Stimulated activated CD4-positive, alpha-beta T cell treated with anti-CD3 and anti-CD28 coated beads, Interleukin-15, amount 100 ng/mL, for 1 hour (primary cell): ENCODE measurements at places on chromosomes 1 and 21.

DNA sequence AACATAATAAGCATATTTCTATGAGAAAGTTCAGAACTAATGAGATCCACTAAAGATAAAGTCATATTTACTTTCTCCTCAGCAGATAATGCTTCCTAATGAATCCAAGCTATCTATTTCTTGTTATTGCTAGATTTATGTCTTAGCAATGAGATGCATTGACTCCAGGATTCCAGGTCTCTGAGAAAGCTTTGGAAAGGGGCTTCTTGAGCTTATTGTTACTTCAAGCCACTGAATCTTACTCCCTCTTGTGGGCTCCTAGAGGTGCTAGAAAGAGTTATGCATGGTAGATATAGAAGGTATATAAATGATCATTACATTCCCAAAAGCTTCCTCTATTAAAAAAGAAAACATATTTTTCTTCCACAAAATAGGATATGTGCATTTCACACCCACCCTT, 246.4 kb upstream of the ADAMTS5 start:
- DNase-seq = no peak

- no peak for DNase-seq
Measured at GRCh38 chr1:48817505-48818114, 40.9 kb upstream of the BEND5 start.

DNA sequence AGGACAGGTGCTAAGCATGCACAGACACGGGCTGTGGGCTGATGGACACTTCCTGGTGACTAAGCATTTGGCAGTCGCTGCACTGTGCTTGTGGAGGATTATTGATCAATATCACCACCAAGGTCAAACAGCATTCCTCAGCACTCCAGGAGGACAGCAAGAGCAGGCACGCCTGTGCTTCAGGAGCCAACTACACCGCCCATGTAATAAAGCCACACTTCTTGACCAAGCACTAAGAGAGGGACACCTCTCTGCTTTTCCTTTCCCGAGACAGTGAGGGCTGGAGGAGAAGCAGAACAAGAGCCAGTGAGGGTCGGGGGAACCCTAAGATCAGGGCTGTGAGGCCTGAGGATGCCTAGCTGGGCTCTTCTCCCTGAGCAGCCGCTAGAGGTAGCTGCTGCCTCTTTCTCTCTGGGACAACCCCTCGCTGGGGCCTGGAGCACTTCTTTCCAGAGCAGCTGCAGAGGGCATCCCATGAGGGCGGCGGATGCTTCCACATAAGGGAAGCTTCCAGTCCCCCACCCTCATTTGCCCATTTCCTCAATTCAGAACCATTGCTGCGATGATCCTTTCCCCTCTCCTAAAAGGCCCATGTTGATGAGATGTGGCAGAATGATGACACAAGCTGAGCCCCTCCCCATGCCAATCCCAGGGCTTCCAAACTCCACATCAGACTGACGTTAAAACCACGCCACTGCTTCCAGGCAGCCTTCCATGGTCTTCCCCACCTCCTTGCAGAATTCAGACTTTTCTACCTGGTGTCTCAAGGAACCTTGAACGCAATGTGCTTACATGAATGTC, 19.1 kb downstream of the RAB7B start:
- DNase-seq = no peak

DNA sequence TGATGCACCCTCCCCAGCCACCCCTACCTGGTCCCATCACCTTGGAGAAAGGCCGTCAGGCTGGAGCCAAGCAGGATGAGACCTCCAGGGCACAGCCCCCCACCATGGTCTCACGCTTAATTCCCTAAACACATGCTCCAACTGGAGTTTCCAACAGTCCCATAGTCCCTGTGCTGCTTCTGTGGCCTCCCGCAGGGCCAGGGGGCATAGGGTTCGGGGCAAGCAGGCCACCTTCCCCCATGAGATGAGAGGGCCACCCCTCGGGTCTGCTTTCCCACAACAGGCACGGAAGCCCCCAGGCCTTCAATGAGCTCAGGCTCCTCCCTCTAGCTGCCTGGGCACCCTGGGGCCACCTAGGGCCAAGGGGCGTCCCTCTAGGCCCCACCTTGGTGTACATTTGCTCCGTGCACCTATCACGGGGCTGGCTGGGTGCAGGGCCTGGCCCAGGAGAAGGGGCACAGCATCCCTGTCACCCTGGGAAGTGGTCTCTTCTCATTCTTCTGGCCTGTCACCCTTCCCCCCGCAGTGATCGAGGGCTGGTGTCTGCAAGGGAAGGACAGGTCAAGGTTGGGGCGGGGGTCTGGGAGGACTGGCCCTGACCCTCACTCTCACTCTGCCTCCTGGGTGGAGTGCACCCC, 42.4 kb downstream of the TRIM11 start:
- DNase-seq = no peak

DNA sequence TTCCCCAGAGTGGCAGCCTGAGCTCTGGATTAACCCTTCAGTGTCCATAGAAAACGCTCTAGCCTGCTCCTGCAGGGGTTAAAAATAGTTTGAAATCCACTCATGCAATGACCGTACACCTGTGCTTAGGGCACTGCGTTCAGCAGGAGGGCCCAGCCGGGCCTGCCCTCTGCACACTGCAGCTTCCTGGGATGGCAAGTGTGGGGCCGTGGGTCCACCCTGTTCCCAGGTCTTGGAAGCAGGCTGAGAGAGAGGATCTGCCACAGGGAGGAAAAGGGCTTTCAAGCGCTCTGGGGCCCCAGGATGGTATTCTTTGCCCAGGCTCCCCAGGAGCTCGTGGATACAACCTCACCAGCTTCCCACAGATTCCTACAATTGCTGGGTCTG, 1.5 kb upstream of the S100B start:
- DNase-seq = no peak

- DNase-seq = peak; percentile 80
Measured at GRCh38 chr1:206864939-206865671, at the start of gene IL20. Gene IL20, plus strand, starts transcription at chr1:206865623. Its CDS starts 230 bp downstream, at chr1:206865853.

- no peak for DNase-seq
Measured at GRCh38 chr21:30714456-30714855, 4.1 kb downstream of the KRTAP21-3 start.

GRCh38 chr1:247390996-247391395, 25.0 kb upstream of the NLRP3 start:
- no peak for DNase-seq

DNA sequence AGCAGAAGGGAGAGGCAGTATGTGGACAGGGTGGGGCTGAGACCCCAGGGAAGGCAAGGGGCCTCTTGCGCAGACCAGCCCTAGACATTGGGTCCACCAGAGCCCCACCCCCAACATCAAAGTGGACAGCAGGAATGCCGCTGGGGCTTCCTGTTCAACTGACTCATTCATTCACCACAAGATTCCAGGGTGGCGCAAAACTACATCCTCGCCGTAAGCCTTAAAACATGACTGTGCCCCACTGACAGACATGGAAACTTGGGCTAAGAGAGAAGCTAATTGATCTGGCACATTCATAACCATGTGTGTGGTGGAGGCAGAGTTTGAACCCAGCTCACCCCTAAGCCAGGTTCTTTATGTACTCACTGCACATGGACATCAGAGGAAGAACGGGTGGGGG, 14.0 kb downstream of the COL16A1 start:
- DNase-seq = no peak

DNA sequence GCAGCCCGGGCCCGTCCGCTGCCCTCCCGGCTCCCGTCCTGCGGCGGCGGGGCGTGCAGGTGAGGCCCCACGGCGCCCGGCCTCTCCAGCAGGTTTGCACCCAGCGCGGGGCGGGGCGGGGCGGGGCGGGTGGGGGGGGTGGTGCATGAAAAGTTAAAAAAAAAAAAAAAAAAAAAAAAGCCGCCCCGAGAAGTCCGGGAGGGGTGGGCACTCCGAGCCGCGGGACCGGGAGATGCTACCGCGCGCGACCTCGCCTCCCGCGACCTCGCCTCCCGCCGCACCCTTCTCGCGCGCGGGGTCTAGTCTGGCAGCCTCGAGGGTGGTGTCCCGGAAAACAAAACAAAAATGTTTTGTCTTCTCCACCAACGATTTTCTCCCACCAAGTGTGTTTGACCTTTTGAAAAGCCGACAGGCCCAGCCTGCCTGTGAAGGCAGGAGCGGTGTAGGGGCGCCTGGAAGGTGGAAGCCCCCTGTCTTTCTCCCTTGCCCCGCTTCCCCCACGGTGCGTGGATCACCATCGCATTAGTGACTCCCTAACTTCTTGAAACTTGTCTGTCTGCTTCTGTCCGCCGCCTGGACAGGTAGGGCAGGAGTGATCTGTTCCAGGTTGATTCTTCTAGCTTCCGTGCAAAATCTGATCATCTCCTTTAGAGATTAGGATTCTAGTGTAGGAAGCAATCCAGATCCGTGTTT, 569 bp downstream of the RCAN3 start:
- no peak for DNase-seq

DNA sequence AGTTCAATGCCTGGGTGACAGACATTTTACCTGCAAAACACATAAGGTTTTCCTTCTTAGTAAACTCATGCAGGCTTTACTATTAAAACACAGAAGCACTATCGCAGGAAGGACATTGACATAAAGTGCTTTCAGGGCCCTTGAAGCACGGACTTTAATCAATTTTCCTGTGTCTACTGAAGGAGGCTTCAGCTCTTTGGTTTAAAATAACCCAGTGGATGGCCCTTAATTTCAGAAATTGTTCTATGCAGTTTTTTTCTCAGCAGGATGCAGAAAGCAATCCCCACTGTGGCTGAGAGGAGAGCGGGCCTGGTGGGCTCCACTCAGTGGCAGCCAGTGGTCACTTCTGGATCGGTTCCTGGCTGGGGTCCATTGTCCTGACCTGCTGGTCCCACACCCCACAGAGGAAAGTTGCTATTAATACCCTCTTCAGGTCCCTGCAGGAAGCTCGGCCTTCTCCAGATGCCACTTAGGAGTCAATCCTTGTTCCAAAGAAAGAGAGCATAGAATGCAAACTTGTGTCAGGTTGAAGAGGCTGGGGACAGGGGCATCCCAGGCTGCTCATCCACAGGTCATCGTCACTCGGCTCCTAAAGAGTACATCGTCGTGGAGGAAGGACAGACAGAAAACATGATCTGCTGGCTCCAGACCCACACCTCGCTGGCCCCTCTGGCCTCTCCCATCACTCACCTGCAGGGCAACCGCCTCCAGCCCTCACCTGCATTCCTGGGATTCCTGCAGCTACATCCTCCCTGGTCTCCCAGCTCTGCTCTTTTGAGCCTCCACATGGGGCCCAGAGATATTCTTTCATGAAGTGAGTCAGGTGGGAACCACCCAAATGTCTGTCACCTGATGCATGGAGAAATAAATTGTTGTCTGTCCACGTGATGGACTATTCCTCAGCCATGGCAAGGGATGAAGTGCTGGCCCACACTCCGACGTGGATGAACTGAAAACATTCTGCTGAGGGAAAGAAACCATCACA, 153.1 kb downstream of the PSMG1 start:
- no peak for DNase-seq

GRCh38 chr1:227166559-227166958, 151.7 kb downstream of the CDC42BPA start:
- DNase-seq = no peak

GRCh38 chr1:107414550-107414949, 273.7 kb downstream of the NTNG1 start:
- DNase-seq = no peak

GRCh38 chr1:245956225-245956624, 550.9 kb downstream of the SMYD3 start:
- no peak for DNase-seq

- no peak for DNase-seq
Measured at GRCh38 chr1:228452194-228453021, 34.8 kb upstream of the RNF187 start.

DNA sequence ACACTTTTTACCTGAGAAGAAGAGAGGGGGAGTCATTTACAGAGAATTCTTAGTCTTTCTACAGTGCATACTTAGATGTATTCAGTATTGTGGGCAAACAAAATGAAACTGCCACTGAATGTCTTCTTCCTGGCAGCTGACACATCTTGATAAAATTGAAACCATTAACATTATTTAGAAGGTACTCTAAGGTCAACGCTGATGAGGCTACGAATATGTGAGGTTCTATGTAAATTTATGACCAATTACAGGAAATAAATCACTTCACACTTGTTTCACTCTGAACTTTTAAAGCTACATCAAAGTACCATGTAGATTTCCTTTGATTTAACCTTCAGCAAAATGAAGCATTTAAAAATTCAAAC, 51.3 kb upstream of the GFI1 start:
- no peak for DNase-seq

DNA sequence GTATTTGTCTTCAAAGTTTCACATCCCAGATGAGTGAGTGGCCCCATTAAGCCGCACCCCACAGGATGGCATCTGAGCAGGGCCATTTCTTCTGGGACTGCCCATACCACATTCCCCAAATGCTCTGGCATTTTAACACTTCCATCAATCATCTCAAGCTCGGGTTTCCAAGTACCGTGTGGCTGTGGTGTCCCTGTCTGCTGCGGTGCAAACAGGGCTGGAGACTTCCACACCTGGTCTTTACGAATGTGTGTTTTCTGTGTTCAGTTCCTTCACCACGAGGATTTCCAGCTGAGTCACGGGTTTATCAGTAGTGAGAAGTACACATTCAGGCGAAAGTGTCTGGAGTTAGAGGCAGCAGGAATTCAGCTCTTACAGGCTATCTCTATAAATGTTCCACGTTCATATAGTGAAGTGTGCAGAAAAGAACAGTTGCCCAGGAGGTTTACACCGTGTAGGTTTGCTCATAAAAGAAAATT, 195.2 kb downstream of the RHOU start:
- DNase-seq = no peak

GRCh38 chr1:163585796-163586195, 264.0 kb downstream of the NUF2 start:
- DNase-seq = no peak

DNA sequence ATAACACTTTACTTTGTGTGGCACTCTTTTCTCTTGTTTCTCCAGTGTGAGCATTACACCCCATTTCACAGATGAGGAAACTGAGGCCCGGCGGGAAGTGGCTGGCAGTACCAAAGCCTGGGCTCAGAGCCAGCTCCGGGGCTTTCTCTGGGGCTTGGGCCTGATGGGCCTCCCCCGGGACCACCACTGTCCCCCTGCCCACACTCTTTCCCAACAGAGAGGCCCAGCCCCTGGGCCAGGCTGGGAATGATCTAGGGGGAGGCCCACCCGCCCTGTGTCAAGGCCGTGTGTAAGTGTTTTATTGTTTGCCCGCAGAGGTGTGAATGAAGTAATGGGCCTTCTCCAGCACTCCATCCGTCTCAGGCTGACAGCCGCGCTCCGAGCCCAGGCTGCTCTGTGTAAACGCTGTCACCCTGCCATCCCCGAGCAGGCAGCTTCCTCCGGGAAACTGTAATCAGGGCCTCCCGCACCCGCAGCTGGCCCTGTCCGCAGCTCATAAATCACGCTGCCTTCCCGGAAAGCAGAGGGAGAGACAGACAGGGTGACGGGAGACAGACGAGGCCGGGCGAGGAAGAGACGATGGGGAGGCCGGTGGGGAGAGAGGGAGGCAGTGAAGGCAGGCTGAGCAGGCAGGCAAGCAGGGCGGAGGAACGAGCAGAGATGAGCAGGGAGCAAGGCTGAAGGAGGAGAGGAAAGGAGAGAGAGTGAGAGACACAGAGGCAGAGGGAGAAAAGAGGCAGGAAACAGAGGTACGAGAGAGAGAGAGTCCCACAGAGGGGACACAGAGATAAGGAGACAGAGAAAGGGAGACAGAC, 109.7 kb upstream of the ZBTB40 start:
- DNase-seq = no peak

- peak; percentile 33 for DNase-seq
Measured at GRCh38 chr1:27045973-27046558, 33.4 kb upstream of the TENT5B start.
